H9 (cell line): ENCODE measurements at places on chromosomes 13 and 19. TPM values are rescaled to one million over a fixed set of nuclear protein-coding genes. Genes with fewer than 3 reads are reported as not detected.

DNA sequence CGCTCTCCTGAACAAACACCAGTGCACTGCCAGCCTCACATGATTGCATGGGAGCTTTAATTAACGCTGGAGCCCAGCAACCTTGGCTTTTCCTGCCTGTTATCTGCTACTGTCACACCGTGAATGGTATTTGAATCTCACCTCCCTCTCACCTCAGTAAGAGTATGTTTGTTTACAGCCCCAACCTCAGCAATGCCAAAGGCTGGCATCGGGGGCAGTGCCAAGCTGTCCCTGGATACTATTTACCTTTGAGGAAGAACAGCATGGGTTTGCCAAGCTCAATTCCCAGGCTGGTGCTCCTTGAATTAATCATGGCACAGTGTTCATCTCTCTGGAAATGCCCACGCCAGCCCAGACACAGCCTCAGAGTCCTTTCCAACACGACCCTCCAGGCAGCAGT lies 57.2 kb upstream of the SERPINE3 start:
- DNase-seq, result peak; percentile 11

DNA sequence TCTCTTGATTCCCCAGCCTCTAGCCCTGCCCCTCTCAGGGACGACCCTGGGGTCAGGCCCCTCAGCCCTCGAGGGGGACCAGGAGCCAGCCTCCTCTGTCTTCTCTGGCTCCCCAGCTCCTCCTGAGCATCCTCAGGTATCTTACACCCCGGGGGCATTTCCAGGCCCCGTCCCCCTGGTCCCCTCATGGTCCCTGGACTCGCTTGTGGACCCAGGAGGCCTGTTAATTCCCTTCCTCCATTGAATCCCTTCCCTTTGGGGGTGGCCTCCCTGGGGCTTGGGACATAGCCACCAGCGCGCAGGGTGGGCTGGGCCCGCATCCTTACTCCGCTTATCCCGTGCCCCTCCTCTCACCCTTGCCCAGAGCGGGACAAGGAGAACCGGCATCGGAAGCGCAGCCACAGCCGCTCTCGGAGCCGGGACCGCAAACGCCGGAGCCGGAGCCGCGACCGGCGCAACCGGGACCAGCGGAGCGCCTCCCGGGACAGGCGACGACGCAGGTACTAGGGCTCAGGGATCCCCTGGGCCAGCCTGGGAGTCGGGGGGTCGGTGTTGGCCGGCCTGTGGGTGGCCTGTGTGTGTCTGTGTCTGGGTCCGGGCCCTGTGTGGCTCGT lies 4.1 kb downstream of the U2AF2 start:
- no peak for DNase-seq

DNA sequence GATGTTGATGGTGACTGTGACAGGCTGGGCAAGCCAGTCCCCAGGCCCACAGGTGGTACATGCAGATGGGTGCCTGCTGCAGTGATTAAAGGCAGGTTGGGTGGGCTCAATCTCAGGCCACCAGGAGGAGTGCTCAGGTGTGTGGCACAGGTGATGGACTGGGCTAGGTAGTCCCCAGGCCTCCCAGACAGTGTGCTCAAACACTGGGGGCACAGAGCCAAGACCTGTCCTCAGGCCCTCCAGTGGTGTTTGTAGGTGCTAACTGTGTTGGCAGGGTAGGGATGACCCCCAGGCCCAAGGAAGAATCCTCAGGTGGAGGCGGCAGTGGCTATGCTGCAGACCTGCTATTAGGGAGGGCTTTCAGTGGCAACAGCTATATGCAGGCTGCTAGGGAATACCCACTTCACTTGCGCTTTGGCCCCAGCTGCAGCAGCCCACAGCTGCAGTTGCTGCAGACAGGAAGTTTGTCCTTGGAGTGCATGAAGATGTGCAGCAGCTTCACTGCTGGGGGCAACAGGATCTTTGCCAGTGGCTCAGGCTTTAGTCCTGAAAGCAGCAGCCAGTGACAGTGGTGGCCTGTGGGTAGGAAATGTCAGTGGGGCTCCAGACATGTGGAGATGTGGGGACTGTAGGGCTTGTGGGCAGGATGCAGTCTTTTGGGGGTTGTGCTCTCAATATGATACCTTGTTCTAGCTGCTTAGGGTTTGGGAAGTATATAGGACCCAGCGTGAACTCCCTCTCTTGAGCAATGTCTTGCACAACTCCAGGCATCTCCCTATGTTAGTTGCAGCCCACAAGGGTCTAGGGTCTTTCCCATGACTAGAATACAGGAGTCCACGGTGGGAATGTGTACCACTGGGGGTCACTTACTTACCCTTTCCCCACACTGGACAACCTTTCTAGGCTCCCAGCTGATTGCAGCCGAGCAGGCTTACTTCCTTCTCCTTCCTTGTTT lies 54.1 kb upstream of the MLNR start:
- DNase-seq, result no peak

Gene NLRP4
- not detected in 2 replicates for total RNA-seq

DNA sequence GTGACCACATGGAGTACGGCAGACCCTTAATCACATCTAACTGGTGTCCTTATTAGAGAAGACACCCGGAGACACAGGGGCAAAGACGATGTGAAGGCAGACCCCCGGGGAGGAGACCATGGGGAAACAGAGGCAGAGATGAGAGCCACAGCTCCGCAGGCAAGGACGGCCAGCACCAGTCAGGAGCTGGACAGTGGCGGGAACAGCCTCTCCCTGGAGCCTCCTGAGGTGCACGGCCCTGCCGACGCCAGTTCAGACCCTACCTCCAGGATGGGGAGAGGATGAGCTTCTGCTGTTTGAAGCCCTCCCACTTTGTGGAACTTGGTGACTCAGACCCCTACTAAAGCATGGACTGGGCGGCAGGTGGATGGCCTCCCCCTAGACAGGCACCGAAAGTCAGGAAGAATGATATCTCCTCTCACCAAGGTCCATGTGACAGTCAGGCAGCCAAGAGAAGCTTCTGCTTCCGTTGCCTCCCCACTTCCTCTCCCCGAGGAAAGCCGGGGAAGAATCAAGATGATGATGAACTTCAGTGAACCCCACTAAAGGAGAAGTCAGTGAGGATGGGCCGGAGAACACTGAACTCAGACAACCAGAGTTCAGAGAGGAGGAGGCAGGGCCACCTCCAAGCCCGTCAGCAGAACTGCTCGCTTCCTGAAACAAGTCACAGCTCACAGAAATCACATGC lies 25.4 kb downstream of the RAB20 start:
- DNase-seq, result no peak

- DNase-seq, result no peak
Observed at GRCh38 chr13:51873837-51874236, 12.1 kb downstream of the CCDC70 start.
